ENCODE measurements at places on chromosomes 4 and X.

GRCh38 chrX:18896680-18897544 lies 87.0 kb downstream of the PHKA2 start:
- no peak for DNase-seq

DNA sequence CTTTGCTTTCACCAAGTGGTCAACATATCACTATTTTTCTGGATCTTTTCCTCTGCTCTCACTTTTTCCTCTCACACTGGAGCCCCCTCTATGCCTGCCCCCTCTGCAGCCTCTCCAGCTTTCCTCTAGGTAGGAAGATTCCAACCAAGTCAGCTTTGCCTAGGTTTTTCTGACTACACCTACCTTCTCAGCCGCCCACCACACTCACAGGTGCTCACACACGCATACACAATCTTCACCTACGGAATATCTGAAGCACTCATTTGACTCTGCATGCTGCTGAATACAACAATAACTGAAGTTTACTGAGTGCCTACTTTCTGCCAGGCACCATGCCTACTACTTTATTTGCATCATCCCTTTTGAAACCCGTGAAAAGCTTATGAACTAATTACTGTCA lies 328.0 kb downstream of the PPP3CA start:
- DNase-seq = no peak

DNA sequence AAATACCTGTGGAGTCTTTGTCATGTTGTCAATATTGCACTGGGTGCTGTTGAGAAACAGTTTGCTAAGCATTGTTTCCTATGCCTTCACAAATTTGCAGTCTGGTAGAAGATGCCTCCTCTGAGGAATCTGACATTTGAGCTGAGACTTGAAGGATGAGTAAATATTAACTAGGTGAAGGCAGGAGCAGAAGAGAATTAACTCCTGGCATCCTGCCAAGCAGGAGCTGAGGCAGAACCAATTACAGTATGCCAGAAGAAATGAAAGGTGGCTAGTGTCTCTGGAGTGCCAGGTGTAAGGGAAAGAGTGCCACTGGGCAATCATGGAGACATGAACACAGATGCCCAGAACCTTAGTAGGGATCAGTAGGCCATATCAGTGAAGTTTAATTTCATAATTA lies 1778.2 kb upstream of the PCDH10 start:
- no peak for DNase-seq

GRCh38 chr4:153589703-153590595 lies 94.1 kb upstream of the TLR2 start:
- DNase-seq = no peak

- DNase-seq = no peak
Observed at GRCh38 chrX:64885850-64886249, 90.4 kb downstream of the ZC4H2 start.

DNA sequence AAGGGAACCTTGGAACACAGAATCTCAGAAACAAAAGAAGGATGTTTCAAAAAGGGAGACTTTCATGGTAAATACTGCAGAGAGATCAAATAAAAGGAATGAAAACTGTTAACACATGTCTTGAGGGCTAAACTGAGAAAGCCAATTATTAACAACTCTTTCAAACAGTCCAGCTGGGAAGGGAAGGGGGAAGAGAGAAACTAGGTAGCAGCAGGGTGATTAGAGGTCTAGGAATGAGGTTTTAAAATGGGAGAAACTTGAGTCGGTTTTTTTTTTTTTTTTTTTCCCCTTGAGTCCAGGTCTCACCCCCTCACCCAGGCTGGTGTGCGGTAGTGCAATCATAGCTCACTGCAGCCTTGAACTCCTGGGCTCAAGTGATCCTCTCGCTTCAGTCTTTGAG lies 4.3 kb downstream of the BCLAF3 start:
- DNase-seq = no peak

DNA sequence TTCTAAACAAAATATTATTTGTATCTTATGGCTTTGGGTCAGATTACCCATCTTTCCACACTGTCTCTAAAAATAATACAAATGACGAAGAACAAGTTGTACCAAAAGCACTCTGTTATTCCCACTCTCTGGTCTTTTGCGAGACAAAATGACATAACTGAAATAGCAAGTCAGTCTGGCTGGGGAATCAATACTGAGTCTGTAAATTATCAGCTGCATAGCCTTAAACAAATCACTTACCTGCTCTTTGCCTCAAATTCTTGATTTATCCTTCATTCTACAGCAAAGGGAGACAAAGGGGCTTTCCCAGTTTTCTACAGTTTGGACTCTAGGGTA lies 40.9 kb downstream of the SOWAHB start:
- DNase-seq = no peak

GRCh38 chrX:154650221-154650510 lies 3.2 kb downstream of the CTAG2 start:
- no peak for DNase-seq

GRCh38 chr4:110489901-110490508 lies 14.1 kb downstream of the ENPEP start:
- DNase-seq = no peak

- peak; percentile 41 for DNase-seq
Observed at GRCh38 chrX:48532161-48532560, 7.4 kb upstream of the TBC1D25 start.

- DNase-seq = no peak
Observed at GRCh38 chrX:52821079-52821760, 10.1 kb downstream of the XAGE5 start.

- no peak for DNase-seq
Observed at GRCh38 chrX:121258545-121258944, 211.1 kb downstream of the GLUD2 start.

GRCh38 chr4:54213001-54213400 lies 16.1 kb upstream of the PDGFRA start:
- DNase-seq = peak; percentile 29

DNA sequence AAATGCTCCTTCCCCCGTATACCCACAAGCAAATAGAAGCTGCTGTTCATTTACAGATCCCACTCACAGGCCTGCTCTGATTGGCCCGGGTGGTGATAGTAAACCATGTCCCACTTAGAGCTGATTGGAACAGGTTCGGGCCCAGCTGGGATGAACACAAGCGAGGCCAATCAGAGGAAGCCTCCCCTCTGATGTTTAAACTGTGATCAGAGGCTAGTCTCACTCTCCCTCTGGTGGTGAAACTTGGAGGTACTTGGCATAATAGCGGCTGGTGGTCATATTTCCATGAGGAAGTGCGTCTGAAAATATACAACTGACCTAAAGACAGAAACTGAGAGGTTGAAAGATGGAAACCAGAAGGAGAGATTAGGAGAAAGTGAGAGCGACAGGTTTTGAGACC lies 51.5 kb upstream of the TRPC3 start:
- DNase-seq = peak; percentile 44

GRCh38 chr4:59457576-59457975 lies 1742.5 kb upstream of the ADGRL3 start:
- no peak for DNase-seq

DNA sequence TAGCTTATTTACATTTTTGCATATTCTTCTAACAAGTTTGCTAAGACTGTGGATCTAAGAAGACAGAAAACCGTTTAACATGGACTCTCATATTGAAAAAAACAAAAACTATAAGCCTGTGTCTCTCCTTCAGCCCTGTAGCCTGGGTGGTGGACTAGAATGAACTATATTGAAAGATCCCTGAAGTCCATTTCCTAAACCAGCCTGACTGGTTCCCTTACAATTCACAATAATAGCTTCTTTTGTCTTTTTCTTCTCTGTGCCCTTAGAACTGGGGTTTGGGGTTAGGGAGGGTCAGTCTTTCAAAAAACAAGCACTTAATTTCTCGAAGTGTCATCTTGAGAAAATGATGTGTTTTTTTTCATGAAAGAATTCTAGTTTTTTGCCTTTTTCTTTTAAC lies 59.0 kb downstream of the GSTCD start:
- DNase-seq = no peak

DNA sequence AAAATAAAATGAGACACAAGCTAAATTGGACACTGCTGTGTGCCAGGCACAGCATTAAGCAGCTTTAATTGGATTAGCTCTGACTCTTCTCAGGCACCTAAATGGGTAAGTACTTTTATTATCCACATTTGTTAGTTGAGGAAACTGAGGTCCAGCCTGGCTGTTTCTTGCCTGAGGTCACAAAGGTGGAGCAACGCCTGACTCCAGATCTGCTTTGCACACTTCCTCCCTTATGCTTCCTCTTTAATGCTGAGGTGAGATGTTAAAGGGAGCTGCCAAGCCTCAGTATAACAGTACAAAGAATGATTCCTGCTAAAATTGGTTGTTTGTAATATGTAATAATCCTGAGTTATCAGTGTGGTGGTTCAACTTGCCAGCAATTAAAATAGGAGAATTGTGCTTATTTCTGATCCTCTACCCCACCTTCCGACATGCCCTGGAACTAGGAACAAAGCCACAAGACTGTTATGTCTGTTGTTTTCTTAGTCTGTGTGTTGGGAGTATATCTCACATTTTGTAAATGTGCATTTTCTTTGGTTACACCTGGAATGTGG lies 74.4 kb downstream of the AFF1 start:
- no peak for DNase-seq

DNA sequence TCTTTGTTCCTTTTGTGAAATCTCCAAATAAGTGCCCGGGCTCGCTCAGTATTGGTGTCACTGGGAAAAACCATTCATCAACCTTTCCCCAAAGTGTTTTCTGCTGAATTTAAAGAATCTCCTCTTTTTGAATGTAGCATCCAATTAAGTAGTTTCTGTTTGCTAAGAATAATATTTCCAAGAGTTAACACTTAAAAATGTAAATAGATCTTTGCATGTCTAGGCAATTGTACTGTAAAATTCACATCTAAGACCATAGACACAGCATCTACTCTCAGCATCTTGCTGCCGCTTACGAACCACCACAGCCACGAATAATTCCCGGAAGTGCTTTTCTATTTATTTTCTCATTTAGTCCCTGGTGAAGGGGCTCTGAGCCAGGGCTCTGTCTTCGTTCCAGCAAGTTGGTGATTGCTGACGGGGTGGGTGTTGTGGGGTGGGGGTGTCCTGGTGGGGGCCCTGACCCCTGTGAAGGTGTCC lies 1.4 kb downstream of the NSG1 start:
- DNase-seq = no peak

DNA sequence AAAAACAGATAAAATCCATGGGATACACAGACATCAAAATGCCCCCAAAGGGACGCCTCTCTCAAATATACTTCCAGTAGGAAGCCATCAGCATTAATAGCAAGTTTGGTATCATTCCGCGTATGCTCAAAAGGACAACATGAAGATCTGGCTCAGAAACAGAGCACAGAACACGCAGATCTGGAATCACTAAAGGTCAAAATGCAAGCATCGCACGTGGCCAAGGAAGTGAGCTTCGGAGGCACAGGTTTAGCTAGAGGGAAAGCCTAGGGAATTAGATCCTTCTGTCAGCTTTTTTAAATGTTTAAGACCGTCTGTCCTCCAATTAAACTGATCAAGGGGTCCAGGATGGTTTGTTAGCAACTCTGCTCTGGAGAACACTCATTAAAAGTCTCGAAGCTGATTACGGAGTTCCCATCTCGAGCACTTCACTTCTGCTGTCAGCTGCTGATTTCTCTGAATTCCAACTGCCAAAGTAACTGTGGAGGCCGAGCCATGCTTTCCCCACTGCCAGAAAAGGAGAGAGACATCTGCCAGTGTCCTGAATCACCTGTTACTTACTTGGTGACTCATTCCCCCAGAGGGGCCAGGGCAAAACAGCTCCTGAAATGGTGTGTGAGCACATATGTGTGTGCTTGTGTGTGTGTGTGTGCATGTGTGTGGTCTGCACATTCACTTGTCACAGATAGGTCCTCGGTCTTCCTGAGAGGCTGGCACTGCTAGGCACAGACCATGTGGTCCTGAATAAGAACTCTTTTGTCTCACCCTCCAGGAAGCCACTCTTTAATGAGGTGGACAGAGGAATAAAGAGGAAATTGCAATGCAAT lies 177.7 kb upstream of the PPARGC1A start:
- DNase-seq = no peak

DNA sequence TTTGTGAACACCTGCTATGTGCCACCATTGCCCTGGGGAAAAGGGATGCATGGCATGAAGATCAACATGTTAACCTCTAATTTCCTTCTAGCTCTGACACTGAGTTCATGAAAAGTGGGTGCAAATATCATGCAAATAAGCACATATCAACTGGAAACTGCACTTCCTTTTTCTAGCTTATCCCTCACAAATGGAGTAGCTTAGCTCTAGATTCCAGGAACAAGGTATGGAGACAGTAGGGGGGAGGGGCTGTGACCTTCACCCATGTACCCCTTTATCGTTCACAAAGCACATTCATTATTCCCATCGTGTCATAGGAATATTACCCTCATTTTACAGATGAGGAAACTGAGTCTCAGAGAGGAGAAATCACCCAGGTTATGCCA lies 37.4 kb downstream of the STARD8 start:
- no peak for DNase-seq

DNA sequence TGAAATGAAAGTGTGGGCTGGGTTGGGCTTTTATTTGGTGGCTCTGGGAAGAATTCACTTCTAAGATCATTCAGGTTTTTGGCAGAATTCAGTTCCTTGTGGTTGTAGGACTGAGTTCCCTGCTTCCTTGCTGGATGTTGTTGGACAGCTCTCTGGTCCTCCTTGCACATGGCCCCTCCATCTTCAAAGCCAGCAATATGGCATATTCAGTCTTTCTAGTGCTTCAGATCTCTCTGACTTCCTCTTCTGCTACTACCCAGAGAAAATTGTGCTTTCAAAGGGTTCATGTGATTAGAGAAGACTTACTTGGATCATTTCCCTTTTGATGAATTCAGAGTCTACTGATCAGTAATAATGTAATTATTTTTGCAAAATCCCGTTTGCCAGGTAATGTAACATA lies 12.8 kb upstream of the IGFBP7 start:
- no peak for DNase-seq

- DNase-seq = no peak
Observed at GRCh38 chr4:109990261-109991257, 77.9 kb downstream of the EGF start.

DNA sequence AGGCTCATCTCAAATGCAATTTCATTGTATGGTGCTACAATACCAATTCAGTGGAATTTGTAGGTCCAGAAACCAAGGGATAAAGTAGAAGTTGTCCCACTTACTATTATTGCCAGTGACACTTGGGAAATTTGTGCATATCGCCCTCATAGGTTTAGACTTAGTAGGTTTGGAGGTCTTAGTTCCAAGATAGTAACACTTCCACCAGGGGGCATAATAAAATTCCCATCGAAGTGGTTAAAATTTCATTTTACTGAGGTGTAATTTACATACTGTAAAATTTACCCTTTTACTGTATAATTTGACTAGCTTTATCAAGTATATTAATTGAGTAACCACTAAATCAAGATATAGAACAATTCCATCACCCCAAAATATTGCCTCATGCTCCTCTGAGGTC lies 174.6 kb downstream of the INPP4B start:
- no peak for DNase-seq

GRCh38 chrX:46754586-46755061 lies 4.3 kb downstream of the SLC9A7 start:
- DNase-seq = no peak

- no peak for DNase-seq
Observed at GRCh38 chrX:124268099-124268498, 64.4 kb upstream of the TEX13D start.

GRCh38 chrX:6363188-6363587 lies 134.5 kb upstream of the NLGN4X start:
- no peak for DNase-seq

GRCh38 chr4:72432975-72433374 lies 136.0 kb downstream of the ADAMTS3 start:
- no peak for DNase-seq

GRCh38 chr4:7557456-7557855 lies 122.7 kb upstream of the PSAPL1 start:
- DNase-seq = peak; percentile 45
